ENCODE measurements at places on chromosomes 12 and 14. TPM values are rescaled to one million over a fixed set of nuclear protein-coding genes. Genes with fewer than 3 reads are reported as not detected.

GRCh38 chr14:96247031-96247430, 9.0 kb upstream of the BDKRB1 start:
- H3K36me3 ChIP-seq: no peaks in the 10 kb centered on the region
- no peak for DNase-seq
- no peak overlapping the region for H3K27ac ChIP-seq
- H3K4me3 ChIP-seq: no peak overlapping the region
- peaks cover 3% of the 10 kb centered on the region for H3K27me3 ChIP-seq

DNA sequence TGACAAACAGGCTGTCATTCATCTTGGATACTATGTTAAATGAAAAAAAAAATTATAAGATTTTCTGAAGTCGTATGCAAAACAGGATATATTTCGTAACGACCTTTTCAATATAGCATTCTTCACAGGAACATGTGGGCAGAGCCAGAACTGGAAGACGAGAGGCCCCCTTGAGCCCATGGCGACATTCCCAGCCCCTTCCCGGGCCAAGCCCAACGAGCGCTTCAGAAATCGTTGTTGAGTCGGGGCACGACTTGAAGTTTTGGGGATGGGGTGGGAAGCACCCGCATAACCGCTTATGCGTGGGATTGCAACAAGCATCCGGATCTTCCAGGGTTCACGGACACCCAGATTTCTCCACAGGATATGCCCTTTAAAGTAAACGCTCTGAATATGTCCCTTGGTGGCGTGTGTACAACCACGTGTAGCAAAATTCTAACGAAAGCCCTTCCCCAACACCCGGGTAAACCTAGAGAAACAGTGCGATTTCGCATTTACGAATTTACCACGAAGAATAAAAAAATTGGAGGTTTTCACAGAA, 736 bp downstream of the C14orf39 start:
- H3K4me3 ChIP-seq: peak overlapping the region; percentile 24
- H3K4me1 ChIP-seq: peaks cover 6% of the 10 kb centered on the region
- H3K27ac ChIP-seq: no peak overlapping the region
- no peaks in the 10 kb centered on the region for H3K36me3 ChIP-seq

DNA sequence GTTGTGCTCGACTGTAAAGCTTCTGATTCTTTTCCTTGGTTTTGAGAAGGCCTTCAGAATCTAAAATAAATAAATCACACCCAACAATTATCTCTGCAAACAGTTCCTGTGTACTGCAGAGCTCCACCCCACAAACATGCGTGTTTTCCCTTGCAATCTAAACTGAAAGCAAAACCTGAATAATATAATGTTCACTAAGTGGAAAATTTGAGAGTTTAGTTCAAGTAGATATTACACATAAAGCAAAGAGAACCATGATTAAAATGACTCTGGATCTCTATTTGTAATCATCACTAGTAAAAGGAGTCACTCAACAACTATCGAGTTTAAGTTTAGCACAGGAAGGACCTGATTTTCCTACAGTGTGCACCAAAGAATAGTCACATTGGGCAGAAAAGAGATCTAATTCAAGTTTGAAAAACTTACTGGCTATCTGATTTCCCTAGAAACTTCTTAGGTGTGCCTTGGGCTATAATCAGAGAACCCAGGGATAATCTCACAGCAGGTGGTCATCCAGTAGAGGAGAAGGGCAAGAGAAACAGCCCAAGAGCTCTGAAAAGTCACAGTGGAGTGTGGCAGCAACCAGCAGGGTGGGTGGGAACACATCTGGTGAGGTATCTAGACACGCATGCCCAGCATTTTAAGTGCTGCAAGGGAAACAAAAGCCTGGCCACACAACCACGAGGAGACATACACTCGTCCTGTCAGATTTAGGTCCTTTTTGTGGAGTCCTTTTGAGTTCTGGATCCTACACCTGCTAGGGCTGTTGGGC, 25.4 kb downstream of the ATG14 start:
- DNase-seq: peak; percentile 46
- H3K27ac ChIP-seq: peak overlapping the region; percentile 97
- peaks cover 47% of the 10 kb centered on the region for H3K36me3 ChIP-seq

LRCOL1 gene
- total RNA-seq: not detected

GRCh38 chr14:24160850-24161804, at the start of gene IRF9:
TSS of gene IRF9 (plus strand) at chr14:24161265. CDS start at chr14:24162145, 880 bp downstream.
- peak; percentile 98 for DNase-seq
- no peaks in the 10 kb centered on the region for H3K27me3 ChIP-seq
- peak within 1 kb of the TSS; percentile 84 for H3K4me3 ChIP-seq
- H3K27ac ChIP-seq: peak within 1 kb of the TSS; percentile 97

DNA sequence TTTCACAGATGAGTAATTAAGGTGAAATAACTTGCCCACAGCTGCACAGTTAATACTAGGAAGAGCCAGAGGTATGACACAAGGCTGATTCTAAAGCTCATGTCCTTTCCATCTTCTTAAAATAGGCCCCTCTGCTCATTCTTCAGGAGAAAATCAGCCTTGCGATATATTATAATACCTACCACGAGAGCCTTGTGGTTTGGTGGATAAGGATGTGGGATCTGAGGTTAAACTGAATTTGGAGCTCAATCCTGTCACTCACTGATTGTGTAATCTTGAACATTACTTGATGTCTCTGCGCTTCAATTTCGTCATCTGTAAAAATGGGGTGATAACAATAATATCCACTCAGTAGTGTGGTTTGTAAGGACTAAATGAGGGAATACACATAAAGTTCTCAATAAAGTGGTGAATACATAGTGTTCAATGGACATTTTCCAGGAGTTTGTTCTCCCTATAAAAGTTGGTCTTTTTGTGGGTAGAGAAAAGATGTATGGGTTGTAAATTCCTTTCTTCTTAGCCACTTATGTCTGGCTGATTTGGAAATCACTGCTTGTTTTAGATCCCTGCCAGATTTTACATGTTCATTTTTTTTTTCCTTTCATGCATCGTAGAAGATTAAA, 25.1 kb upstream of the ATP2B1 start:
- H3K36me3 ChIP-seq: no peaks in the 10 kb centered on the region
- no peak overlapping the region for H3K4me3 ChIP-seq

DNA sequence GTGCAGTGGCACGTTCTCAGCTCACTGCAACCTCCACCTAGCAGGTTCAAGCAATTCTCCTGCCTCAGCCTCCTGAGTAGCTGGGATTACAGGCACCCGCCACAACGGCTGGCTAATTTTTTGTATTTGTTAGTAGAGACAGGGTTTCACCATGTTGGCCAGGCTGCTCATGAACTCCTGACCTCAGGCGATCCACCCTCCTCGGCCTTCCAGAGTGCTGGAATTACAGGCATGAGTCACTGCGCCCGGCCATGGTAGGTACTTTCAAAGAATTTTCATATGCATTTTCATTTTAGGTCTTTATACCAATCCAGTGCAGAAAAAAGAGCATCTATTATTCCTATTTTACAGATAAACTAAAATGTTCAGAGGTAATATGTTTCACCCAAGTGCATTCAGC, 411.3 kb upstream of the USP15 start:
- no peak overlapping the region for H3K4me3 ChIP-seq
- H3K27ac ChIP-seq: no peak overlapping the region
- H3K36me3 ChIP-seq: no peaks in the 10 kb centered on the region
- no peak for DNase-seq
- no peaks in the 10 kb centered on the region for H3K4me1 ChIP-seq
- H3K27me3 ChIP-seq: no peaks in the 10 kb centered on the region

- no peak for DNase-seq
- H3K27ac ChIP-seq: peak overlapping the region; percentile 97
- peaks cover 45% of the 10 kb centered on the region for H3K4me1 ChIP-seq
- H3K27me3 ChIP-seq: no peaks in the 10 kb centered on the region
Observed at GRCh38 chr12:75390156-75390898, 562 bp upstream of the GLIPR1L2 start.

Data from activated CD4-positive, alpha-beta T cell treated with anti-CD3 and anti-CD28 coated beads for 36 hours (primary cell).